Cortex of kidney (tissue), 1 donor: ENCODE measurements at places on chromosomes 11 and 22.

DNA sequence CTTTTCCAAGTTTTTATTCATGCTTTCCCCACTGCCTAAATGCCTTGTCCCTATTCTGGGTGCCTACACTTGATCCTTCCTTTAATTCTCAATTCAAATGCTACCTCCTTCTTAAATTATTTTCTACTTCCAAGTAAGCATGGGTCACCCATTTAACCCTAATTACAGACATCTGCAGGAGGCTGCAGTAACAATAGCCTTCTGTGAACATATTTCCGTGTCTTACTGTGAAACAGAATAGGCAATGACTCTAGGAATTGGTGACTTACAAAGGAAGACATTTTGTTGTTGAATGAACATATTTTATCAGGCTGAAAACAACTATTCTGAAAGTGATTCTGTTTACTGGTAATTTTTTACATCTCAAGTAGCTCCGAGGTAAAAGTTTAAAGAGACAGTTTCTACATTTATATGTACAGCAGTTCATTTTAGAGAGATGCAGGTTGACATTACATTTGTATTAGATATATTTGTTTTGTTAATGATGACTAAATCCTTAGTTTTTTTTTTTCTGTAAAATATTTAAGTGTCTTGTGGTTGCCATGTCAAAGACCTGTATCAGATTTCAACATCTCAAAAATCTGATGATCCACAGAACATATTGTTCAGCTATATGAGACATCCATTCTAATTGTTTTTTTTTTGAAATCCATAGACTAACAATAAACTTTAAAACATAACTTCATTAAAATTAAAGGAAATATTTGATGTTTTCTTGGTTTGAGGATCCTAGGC lies 316.8 kb downstream of the CASP12 start:
- no peak for DNase-seq

DNA sequence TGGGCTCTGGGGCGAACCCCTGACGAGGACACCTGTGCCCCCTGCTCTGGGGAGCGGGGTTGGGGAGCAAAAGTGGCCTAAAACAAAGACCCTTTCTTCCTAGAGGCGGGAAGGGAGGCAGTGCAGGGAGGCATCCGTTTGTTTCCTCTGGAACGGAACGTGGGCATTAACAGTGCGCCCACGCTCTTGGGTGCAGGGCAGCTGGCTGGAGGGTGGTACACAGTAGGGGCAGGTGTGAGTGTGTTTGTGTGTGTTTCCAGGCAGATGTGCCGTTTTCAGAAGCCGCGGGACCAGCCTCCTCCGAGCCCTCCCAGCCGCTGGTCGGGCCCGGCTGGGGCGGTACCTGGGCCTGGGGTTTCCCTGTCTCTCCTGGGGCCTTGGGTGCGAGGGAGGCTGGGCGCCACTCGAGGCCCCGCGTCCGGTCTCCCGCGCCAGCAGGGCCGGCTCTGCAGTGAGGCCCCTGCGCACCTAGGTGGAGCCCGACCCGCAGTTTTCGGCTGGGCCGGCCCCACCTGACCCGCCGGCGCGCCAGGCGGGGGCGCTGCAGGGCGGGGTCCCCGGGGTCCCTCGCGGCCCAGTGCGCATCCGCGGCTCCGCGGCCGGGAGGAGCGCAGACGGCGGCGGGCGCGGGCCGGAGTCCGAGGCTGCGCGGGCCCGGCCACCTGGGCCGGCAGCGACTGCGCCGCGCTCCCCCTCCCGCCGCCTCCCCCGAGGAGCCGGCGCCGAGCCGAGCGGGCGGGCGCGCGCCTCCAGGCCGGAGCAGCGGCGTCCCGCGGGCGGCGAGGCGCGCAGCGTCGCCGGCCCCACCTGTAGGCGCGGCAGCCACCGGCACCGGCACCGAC lies 1252.7 kb downstream of the BRD1 start:
- no peak for DNase-seq

DNA sequence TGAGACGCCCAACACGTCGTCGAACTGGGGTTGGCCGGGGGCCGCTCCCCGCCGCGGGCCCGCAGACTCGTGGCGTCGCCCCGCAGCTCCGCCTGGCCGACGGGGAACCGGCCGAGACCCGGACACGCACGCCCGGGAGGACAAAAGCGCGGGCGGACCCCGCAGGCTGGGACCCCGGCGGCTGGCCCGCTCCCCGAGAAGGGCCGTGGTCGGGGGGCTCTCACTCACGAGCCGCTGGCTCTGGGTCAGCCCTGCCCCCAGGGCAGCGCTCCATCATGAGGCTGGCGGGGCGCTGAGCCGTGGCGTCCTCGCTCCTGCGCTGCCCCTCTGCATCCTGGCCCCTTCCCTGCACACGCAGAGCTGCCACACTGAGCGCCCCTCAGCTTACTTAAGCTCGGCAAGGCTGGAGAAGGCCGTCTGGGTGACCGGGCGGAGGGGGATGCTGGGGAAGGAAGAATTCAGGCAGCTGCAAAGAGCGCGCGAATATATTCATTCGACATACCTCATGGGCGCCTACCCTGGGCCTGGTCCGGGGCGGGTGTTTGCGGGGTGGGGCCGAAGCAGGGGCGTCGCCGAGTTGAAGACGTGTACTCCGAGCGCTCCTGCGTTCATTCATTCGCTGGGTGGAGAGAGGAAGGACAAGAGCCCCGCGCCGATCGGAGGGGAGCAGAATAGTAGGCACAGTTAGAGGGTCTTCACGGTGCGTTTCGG lies 579 bp upstream of the CYB5R2 start:
- DNase-seq, result no peak

DNA sequence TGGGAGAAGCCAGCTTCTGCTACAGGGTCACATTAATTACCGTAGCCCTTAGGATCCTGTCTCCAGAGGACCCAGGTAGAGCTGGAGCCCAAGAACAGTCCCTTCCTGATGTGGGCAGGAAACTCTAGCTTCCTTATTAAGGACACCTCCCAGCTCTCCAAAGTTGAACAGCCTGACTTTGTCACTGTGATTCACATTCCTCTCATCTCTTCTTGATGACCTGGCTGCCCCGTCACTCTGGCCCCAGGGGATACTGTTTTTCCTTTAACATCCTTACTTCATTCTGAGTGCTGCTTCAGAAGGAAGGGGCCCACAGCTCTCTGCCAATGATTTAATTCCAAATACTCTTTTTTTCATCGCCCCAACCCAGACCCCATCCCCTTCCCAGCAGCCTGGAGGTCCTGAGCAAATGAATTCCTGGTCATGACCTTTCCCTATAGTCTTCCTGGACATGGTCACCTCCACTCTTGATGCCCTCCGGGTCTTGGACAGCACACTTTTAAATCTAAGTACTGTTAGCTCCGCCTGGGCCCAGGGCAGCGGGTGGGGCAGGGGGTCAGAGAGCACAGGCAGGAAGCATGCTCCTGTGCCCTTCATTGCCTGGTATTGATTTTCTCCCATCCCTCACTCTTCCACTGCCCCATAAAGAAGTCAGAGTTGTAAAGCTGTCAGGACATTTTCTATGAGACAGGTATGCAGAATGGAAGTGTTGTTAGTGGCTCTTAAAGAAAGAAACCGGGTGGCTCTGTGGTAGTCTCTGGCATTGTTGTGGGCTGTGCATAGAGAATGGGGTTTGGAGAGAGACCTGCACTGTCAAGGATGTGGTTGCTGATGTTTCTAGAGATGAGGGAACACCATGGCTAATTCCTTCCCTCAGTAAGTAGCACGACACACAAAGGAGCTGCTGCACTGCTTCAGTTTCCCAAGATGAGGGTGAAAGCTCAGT lies 22.3 kb upstream of the SPON1 start:
- no peak for DNase-seq

DNA sequence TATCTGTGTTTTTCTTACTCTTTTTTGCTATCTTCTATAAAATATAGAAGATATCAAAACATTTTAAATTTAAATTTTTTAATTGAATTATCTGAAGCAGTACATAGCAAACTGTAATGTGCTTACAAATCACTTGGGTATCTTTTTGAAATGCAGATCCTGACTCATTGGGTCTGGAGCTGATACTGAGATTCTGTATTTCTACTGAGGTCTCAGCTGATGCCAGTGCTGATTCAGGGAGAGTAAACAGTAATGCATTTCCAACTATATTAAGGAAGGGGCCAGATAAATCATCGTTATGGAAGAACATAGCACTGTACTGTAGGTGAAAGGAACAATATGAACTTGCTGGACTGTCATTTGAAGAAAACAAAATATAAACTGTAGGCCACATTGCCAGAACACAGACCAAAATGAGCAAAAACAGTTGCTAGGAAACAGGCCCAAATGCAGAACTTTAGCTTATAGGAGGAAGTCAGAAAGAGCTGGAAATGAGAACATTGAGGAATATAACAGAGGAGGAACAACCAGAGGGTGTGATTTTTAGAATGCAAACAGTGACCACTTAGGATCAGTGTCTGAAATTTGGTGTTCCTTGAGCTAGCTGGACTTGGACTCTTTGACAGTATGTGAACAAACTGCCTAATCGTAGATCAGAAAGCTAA lies 3.3 kb downstream of the ARL14EP start:
- DNase-seq, result no peak

DNA sequence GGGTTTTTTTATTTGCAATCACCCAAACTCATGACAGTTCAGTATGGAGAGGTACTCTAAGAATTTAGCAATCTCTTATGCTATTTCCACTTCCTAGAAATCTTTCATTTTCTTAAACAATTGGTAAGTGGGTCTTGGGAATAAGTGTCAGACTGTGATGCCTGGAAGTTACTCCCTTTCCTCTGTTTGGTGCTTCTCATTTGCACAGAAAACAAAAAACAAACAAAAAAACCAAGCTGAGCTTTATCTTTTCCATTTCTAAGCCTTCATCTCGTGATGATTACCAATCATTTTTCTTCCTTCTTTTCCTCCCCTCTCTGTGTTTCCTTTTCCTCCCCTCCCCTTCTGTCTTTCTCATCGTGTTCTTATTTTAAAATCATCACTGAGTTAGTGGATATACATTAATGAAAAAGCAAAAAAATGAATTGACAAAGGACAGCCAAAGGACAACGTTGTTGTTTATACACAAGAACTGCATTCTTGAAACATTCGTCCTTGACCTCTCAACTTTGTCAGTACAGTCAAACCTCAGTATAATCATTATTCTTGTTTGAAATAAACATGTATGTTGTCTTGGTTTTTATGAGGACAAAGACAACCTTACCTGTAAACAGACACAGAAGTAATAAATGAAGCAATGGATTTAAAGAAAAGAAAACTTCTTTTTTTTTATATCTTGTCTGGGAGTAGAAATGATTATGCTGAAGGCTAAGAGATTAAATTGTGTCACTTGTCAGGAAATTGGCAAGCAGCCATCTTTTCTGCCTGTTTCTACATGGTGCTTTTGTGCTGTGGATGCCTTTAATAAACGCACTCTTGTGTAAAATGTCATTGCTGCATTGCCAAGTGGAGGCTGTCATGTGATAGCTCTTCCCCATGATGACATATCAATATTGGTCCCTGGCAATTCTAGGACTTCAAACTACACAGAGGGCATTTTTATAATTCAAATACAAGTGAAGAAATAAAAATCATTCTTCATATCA lies 803.2 kb upstream of the CCDC90B start:
- DNase-seq, result no peak

DNA sequence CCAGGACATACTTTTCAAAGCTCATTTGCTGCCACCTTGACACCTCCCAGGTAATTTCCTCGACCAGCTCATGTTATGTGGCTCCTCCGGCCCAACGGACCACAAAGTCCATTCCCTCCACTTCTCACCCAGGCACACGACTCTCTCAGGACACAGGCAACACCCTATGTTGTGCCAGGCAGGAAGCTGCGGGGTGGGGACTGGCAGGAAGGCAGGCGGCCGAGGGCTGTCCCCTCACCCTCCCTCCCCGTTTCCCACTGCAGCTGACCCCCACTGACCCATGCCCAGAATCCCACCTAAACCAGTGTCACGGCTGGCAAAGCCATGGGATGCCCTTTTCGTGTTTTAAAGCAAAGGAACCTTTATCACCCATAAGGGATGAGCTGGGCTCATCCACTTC lies 20.8 kb downstream of the CELSR1 start:
- no peak for DNase-seq

- DNase-seq, result no peak
These were observed 50.0 kb upstream of the LYVE1 start for GRCh38 chr11:10618490-10618889.

GRCh38 chr11:115266066-115266639 lies 238.1 kb downstream of the CADM1 start:
- no peak for DNase-seq

- DNase-seq, result no peak
These were observed 122.6 kb upstream of the LMO1 start for GRCh38 chr11:8386134-8386864.

GRCh38 chr11:129067454-129067853 lies 124.7 kb downstream of the ARHGAP32 start:
- DNase-seq, result no peak

DNA sequence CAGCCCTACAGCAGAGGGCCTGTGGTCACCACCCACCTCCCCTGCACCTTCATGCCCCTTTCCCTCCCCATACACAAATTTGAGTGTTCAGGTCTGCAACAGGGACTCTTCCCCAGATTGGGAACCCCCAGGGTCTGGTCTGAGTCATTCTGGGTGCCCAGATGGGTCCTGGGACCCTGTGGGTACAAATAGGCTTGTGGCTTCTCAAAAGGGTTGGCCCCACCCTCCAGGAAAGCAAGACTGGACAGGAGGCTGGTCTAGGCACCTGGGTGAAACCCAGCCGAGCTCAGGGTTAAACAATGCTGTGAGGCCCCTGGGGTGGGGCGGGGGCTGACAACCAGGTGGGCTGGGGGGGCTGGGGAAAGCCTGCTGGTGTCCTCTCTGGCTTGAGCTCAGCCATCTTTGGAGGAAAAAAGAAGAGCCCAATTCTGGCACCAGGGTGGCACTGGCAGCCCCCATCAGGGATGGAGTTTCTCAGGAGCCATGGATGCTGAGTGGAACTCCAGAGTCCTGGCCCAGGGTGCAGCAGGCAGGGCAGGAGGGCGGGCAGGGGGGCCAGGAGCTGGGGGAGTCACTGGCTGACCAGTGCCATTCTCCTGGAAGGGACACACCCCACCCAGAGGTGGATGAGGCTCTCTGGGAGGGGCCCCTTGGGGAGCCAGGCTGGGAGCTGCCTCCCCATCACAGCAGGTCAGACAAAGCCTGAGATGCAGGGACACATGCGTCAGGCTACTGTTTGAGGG lies 1.1 kb downstream of the SEPTIN5 start:
- no peak for DNase-seq

GRCh38 chr11:123063826-123064657 lies 2.1 kb upstream of the HSPA8 start:
- no peak for DNase-seq

DNA sequence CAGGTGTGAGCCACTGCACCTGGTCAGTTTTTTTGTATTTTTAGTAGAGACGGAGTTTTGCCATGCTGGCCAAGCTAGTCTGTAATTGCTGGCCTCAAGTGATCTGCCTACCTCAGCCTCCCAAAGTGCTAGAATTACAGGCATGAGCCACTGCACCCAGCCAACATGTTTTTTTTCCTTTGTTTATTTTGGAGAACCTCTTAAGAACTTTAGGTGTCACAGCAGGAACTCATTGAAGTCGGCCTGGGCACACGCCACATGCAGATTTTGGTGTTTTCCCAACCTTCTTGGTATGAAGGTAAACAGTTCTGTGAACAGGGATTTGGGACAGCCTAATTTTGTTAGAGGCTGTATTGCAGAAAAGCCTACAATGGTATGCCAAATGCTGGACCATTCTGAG lies 9.4 kb downstream of the DIXDC1 start:
- no peak for DNase-seq

GRCh38 chr11:3197878-3198528 lies 20.6 kb downstream of the MRGPRG start:
- no peak for DNase-seq

GRCh38 chr22:25007444-25008106 lies 55.1 kb downstream of the KIAA1671 start:
- DNase-seq, result no peak

- no peak for DNase-seq
These were observed 67.2 kb downstream of the PRCP start for GRCh38 chr11:82832983-82833382.
